ENCODE measurements at places on chromosomes 5 and 9.

DNA sequence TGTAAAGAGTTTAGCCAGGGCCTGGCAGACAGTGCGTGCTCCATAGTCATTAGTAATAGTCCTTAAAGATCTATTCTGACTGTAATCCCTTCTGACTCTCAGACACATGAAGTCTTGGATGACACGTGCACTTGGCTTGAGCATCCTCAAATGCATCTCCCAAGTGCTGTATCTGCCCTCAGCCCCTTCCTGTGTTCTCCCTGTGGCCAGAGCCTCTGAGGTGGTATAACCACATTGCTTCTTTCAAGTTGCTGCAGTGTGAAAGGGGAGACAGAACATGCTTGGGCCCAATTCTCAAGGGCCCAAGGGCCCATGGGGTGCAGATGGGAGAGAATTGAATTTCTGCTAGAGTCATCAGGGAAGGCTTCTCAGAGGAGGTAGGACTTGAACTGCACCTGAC is 30.1 kb upstream of the HAND1 start:
- DNase-seq, result no peak

GRCh38 chr5:37501152-37501551 is 122.0 kb downstream of the WDR70 start:
- no peak for DNase-seq

GRCh38 chr5:67160272-67160671 is 36.3 kb downstream of the CD180 start:
- DNase-seq, result no peak

DNA sequence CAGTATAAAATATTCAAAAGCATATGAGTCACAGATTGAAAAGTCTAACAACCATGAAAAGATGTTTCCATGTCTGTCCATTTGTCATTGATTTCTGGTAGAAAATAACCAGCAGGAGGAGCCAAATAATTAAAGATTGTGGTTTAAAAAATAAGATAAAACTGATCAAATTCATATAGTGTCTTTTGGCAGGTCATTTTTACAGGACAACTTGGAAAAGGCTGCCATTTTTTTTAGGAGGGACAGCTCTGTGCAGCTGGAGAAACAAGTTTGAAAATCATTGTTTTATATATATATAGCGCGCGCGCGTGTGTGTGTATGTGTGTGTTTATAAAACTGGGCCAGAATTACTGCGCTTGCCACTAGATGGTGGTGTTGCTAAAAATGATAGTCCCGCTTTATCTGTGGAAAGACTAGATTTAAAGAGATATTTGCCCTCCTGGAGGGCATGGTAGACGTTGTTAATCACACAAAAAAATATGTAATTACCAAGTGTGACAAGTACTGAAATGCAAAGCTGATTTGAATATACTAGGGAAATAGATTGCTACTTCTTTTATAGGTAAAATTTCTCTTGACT is 1.3 kb upstream of the TRMO start:
- DNase-seq, result peak; percentile 34

DNA sequence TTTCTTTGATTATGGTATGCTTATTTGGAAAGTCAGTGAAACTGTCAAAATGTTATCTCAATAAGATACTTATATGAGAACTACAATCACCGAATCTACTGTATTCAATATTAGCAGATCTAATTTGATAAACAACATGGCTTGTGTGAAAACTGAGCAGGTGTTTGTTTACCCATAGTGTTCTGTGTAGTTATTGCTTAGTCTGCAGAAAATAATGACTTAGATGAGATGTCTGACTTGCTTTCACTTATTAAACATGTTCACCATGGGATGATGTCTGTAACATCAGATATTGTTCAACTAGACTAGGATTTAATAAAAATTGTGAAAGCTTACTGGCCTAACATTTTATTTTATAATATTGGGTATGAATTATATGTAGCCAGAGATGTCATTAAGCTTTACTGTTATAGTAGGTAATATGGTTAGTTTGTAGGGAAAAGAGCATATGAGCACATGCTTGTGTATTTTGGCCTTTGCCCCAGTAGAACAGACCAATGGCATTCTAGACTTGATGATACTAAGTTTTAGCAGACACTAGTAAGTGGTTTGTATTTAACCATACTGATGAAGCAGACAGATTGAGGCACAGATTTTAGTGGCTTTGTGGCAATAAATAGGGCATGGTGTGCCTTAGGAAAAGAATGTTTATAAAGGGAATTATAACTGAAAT is 16.4 kb downstream of the SUB1 start:
- no peak for DNase-seq

DNA sequence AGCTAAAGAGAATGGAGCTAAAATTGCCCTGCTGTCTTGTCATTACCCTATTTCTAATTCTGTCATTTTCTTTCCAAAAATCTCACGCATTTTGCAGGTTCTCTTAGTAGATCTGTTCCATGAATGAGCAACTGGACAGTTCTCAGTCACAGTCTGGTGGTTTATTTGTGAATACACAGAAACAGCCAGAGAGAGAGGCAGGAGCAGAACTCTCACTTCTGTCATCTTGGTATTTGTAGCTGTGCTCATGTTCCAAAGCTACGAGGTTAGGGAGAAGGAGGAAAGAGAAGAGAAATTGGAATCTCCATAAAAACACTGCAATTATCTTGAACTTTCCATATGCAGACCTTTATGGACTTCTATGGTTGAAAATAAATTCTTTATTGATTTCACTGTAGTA is 118.0 kb upstream of the OR13F1 start:
- no peak for DNase-seq

DNA sequence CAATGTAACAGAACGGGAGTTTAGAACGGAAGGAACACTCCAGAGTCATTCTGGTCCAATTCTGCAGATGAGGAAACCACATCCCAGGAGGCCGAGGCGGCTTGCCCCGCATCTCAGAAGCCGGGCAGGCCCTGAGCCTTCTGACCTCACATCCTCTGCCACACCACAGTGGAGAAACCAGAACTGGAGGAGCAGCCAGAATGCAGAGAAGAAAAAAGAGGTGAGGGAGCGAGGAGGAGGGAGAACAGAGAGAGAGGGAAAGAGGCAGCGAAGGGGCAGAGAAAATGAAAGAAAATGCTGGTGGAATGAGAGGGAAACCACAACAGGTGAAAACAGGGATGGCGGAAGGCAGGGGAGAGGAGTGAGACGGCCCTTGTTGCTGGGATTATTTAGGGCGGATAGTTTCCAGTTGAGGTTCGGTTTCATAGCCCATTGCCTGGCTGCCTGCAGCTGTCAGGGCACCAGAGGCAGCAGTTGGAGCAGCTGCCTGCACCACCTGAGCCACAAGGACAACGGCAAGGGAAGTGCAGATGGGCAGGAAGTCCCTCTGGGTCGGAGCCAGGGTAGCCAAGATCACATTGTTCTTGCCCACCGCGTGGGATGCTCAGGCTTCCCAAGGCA is at the start of gene HMHB1:
HMHB1 (plus strand) TSS at position 77 of the 621 bp plus-strand sequence.
- no peak for DNase-seq

DNA sequence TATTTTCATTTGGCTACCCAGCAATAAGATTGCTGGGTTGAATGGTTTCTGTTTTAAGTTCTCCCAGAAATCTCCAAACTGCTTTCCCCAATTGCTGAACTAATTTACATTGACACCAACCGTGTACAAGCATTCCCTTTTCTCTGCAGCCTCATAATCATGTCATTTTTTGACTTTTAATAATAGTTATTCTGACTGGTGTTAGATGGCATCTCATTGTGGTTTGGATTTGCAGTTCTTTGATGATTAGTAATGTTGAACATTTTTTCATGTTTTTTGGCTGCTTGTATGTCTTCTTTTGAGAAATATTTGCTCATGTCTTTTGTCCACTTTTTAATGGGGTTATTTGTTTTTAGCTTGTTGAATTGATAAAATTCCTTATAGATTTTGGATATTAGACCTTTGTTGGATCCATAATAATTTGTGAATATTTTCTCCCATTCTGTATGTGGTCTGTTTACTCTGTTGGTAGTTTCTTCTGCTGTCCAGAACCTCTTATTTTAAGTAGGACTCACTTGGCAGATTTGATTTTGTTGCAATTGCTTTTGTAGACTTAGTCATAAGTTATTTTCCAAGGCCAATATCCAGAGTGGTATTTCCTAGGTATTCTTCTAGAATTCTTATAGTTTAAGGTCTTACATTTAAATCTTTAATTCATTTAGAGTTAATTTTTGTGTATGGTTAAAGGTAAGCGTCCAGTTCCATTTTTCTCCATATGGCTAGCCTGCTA is 793.7 kb downstream of the BRINP1 start:
- DNase-seq, result no peak

- DNase-seq, result no peak
These were observed 23.8 kb downstream of the DAB2 start for GRCh38 chr5:39400713-39401578.

GRCh38 chr5:89706731-89707130 is 702.8 kb downstream of the CETN3 start:
- no peak for DNase-seq

DNA sequence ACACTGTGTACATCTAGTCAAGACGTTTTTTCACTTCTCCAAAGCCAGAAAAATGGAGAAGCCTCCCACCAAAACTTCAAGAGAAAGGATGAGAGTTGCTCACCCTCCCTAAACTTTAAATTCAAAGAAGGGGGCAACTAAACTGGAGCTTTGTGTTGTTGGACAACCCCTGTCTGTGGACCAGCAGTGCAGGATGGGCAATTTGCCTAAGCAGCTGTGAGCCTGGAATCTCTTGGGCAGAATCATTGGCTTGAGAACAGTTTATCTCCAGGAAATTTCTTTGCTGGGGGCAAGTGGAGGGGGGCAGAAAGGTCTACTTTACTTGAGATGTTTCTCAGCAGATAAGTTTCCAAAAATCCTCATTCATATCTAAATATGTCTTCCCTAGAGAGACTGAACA is 151.8 kb downstream of the MUSK start:
- no peak for DNase-seq
